ENCODE measurements at places on chromosomes 11 and 22. TPM values are rescaled to one million over a fixed set of nuclear protein-coding genes. Genes with fewer than 3 reads are reported as not detected.

PATE2 gene
- not detected for total RNA-seq

OR5W2 gene
- not detected for total RNA-seq

PNPLA3 gene
- 0.25 TPM for total RNA-seq

OR51B2 gene
- not detected for total RNA-seq

CASTOR1 gene
- 24.8 TPM for total RNA-seq

CCDC188 gene
- total RNA-seq = 0.59 TPM

KCNQ1 gene
- total RNA-seq = 5.7 TPM

DMC1 gene
- 13.0 TPM for total RNA-seq

COA4 gene
- 68.3 TPM for total RNA-seq

KCNQ1OT1 gene
- total RNA-seq = 0.48 TPM

SSTR3 gene
- 0.64 TPM for total RNA-seq

APLP2 gene
- total RNA-seq = 32.1 TPM

RAC2 gene
- total RNA-seq = 809 TPM

APOL6 gene
- 73.1 TPM for total RNA-seq

FERMT3 gene
- total RNA-seq = 210 TPM

KRTAP5-4 gene
- not detected for total RNA-seq

PICK1 gene
- total RNA-seq = 10.0 TPM

APOL3 gene
- total RNA-seq = 143 TPM

ANO1 gene
- total RNA-seq = not detected

WT1 gene
- total RNA-seq = not detected

STK33 gene
- total RNA-seq = 0.52 TPM

LARGE2 gene
- total RNA-seq = 0.36 TPM

TPBGL gene
- 0.18 TPM for total RNA-seq

DERL3 gene
- total RNA-seq = 15.0 TPM

MOV10L1 gene
- total RNA-seq = not detected

VPREB1 gene
- total RNA-seq = not detected

MMP27 gene
- not detected for total RNA-seq

Measured in T-helper 2 cell treated with Interferon-gamma antibody and Interleukin-4, amounts not matched to agents 100 ng/mL and 5 ng/mL, for 36 hours (primary cell).